Activated naive CD8-positive, alpha-beta T cell treated with anti-CD3 and anti-CD28 coated beads, Interleukin-2, amount 10 ng/mL, durations not matched to agents 7 days and 5 days (primary cell): ENCODE measurements at places on chromosomes 4 and X.

DNA sequence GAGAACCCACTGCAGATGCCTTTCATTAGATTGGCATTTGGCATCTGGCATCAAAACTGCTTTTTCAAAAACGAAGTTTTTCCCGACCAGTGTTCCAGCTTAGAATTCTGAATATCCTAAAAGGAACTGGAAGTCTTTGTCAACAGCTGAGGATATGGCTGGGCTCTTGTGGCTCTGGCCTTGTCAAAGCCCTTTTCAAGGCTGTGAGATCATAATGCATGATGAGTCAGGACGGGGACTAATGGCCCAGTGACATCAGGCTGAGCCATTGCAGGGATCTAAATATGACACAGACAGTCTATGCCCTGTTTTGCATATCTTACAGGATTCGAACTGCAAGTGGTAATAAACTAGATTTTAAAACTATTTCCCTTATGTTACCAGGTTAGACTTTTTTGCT, 306.4 kb downstream of the PTTG2 start:
- no peak overlapping the region for H3K27ac ChIP-seq
- DNase-seq = no peak
- H3K27me3 ChIP-seq = peaks cover 6% of the 10 kb centered on the region

- DNase-seq = no peak
- no peaks in the 10 kb centered on the region for H3K36me3 ChIP-seq
- no peak overlapping the region for H3K27ac ChIP-seq
- H3K4me3 ChIP-seq = no peak overlapping the region
Measured at GRCh38 chr4:76736414-76736813, 161.5 kb downstream of the SOWAHB start.

DNA sequence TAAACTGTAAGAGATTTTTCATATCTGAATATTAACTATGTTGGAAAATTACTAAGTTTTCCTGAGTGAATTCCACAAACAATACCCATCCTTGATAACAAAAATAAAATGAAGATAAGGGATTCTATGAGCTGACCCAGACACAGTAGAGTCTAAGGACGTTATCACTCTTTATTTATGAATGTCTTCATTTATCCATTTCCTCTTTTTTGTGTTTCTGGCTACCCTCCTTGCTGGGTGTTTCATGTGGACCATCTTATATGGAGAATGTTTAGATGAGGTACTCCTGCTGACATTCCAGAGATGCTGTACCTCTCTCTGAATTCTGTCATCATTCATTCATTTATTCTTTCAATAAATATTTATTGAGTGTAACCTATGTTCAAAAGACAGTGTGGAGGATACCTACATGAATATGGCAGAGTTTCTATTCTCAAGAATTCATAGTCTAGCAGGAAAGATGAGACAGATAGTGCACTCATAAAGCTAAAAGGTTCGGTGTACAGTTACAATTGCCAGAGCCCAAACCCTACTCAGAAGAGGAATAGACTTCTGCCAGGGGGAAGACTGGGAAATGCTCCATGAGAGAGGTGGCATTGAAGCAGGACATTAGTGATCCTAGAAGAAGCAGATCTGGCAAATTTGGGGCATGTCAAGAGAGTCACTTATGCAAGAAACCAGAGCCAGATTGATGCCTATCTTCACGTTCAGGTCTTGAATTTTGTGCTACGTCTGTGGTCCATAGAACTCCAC, 195.8 kb downstream of the MAML3 start:
- H3K27ac ChIP-seq = no peak overlapping the region
- no peak overlapping the region for H3K4me3 ChIP-seq
- H3K4me1 ChIP-seq = peaks cover under 1% of the 10 kb centered on the region
- no peak for DNase-seq

DNA sequence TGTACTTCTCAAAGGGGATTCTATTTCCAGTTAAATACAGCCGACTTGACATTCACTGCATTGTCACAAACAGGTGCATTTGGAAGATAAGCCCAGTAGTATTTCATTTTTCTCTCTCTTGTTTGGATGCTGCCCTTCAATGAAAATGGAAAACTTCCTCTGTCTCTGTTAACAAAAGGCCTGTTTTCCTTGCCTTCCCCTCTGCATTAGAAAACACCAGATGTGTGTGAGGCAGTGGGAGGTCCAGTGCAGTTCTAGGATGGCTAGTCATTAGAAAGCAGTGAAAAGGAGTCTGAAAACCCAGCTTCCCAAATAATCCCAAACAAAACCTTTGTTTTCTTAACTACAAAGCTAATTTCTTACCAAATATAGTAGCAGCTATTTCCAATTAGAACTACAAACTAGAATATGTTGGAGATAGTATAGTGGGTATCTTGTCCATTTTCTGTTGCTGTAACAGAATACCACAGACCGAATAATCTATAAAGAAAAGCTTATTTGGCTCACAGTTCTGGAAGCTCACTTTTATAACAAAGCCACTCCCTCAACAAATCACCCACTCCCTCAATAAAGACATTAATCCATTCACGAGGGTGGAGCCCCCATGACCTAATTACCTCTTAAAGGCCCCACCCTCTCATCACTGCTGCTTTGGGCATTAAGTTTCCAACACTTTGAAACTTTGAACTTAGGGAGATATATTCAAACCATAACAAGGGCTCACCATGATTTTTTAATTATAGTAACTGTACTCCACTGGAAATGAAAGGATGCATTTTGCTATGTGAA, 452.1 kb upstream of the RPS6KA3 start:
- H3K27ac ChIP-seq = no peak overlapping the region
- no peak for DNase-seq
- no peak overlapping the region for H3K4me3 ChIP-seq
- no peaks in the 10 kb centered on the region for H3K36me3 ChIP-seq

DNA sequence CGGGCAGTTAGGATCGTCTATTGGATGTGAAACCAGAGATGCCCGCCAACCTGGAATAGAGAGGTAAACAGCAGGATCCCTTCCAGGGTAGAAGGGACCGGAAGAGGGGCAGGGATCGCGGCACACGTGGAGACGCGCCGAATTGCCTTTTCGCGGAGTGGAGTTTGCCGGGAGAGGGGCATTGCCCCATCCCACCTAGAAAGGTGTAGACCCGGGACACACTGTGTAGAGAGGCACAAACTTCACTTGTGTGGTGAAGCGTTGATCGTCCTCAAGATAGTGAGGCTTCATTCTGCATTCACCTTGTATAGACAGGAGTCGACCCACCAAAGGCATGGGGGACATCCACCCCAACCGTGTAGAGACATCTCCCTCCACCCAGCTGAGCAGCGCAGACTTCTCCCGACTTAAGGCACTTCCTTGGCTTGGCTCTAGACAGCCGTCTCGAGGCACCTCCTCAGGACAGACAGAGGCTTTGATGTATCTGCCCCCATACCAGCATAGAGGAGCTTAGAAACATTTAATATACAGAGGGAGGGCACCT, 410 bp downstream of the GNL3L start:
- H3K27me3 ChIP-seq = no peaks in the 10 kb centered on the region
- H3K4me1 ChIP-seq = peaks cover 21% of the 10 kb centered on the region
- H3K4me3 ChIP-seq = peak overlapping the region; percentile 93
- H3K27ac ChIP-seq = peak overlapping the region; percentile 96

DNA sequence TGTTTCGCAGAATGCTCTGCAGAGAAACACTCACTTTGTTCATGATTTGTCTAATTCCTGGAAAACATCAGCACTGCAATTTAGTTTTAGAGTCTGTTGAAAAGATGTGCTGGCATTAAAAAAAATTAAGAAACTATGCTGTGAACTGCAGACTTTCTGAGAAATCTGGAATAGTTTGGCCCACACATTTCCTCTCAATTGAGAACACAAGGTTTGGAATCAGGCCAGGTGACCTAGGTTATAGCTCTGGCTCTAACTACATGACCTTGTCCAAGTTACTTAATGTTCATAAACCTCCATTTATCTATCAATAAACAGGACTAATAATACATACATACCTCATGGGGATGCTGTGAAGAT, 61.4 kb upstream of the ENPEP start:
- no peaks in the 10 kb centered on the region for H3K27me3 ChIP-seq
- H3K4me3 ChIP-seq = no peak overlapping the region
- H3K36me3 ChIP-seq = no peaks in the 10 kb centered on the region
- peaks cover 1% of the 10 kb centered on the region for H3K4me1 ChIP-seq
- DNase-seq = no peak
- no peak overlapping the region for H3K27ac ChIP-seq

GRCh38 chr4:40462326-40462725, 127.2 kb downstream of the CHRNA9 start:
- H3K27me3 ChIP-seq = no peaks in the 10 kb centered on the region
- no peak for DNase-seq
- no peak overlapping the region for H3K4me3 ChIP-seq
- H3K36me3 ChIP-seq = no peaks in the 10 kb centered on the region
- H3K4me1 ChIP-seq = peaks cover 2% of the 10 kb centered on the region

DNA sequence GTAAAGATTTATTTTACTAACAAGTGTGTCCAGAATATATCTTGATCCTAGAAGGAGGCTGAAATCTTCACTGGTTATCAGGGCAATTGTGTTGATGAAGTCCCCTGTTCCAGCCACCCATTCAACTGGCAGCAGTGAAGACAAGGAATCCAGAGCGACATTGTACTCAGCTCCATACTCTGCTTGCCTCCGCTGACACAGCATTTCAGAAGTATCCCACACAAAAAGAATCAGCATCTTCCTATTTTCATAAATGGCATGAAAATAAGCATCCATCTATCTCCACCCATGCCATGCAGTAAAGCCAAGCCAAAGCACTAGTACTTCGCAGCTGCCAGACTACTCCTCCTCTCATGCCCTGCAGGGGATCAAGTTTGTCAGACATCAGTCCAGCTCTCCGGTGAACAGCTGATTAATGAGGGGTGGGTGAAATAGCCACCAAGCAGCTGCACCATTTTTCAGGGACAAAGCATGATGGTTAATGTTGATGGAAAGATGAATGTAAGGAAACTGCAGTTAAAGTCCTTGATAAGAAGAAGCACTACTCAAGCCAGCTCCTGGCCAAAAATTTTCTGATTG, 54.0 kb downstream of the COL25A1 start:
- DNase-seq = no peak
- no peaks in the 10 kb centered on the region for H3K4me1 ChIP-seq
- H3K36me3 ChIP-seq = no peaks in the 10 kb centered on the region

GRCh38 chrX:148567779-148568178, 67.4 kb downstream of the AFF2 start:
- no peaks in the 10 kb centered on the region for H3K36me3 ChIP-seq
- DNase-seq = no peak
- H3K4me1 ChIP-seq = no peaks in the 10 kb centered on the region
- no peaks in the 10 kb centered on the region for H3K27me3 ChIP-seq

GRCh38 chr4:121953860-121954259, 2.0 kb upstream of the TRPC3 start:
- no peak for DNase-seq
- no peak overlapping the region for H3K27ac ChIP-seq
- peaks cover 20% of the 10 kb centered on the region for H3K4me1 ChIP-seq
- H3K36me3 ChIP-seq = no peaks in the 10 kb centered on the region
- H3K27me3 ChIP-seq = peaks cover 49% of the 10 kb centered on the region

GRCh38 chrX:142214081-142214480, 9.0 kb upstream of the MAGEC2 start:
- no peak overlapping the region for H3K27ac ChIP-seq
- no peaks in the 10 kb centered on the region for H3K36me3 ChIP-seq
- DNase-seq = no peak
- H3K4me1 ChIP-seq = no peaks in the 10 kb centered on the region
- H3K4me3 ChIP-seq = no peak overlapping the region
- no peaks in the 10 kb centered on the region for H3K27me3 ChIP-seq

DNA sequence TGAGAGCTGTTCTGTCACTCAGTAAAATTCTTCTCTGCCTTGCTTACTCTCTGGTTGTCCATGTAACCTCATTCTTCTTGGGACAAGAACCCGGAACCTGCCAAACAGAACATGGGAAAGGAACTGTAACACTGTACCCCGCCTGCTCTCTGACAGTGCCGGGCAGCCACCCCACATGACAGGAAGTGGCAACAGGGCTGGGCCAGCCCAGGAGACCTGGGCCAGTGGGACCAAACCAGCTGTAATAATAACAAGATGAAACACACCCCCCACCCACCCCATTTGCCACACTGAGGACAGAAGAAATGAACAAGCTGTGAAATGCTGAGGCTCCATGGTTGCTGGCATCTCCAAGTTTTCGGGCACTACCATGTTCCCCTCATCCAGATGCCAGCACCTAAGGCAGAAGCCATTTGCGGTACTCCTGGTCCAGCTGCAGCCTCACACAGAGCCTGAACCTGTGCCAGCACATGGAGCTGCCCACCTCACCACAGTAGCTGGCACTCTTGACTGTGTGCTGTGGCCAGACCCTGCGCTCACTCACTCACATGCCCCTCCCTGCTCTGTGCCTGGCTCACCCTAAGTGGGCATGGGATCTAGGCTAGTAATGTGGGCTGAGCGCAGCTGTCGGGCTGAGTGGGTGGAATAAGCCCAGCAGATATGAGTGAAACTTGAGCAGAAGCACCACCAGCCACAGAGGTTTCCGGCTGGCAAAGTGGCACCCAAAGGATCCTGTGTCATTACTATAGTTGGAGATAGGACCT, 126.2 kb upstream of the UGT8 start:
- no peaks in the 10 kb centered on the region for H3K27me3 ChIP-seq
- no peak for DNase-seq
- no peaks in the 10 kb centered on the region for H3K36me3 ChIP-seq
- H3K4me3 ChIP-seq = no peak overlapping the region

DNA sequence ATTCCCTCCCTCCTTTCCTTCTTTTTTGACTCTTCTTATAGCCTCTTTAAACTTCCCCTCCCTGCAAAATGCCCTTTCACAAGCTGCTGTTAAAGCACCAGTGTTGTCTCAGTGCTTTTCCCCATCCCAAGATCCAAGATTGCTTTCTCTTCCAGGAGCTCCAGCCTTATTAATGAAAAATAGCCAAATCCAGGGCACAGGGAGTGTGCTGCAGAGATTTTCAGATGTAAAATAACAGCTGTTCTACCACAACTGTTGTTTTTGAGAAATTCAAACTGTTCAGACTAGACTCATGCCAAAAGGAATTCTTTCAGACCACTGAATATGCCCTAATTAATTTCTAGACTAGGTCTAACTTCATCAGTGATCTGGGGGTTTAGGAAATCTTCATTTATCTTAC, 47.0 kb upstream of the GPC3 start:
- no peaks in the 10 kb centered on the region for H3K36me3 ChIP-seq
- no peak overlapping the region for H3K27ac ChIP-seq
- no peak for DNase-seq

- no peaks in the 10 kb centered on the region for H3K36me3 ChIP-seq
- H3K4me3 ChIP-seq = no peak overlapping the region
- peaks cover 7% of the 10 kb centered on the region for H3K27me3 ChIP-seq
- H3K4me1 ChIP-seq = peaks cover 6% of the 10 kb centered on the region
Measured at GRCh38 chr4:151540728-151541388, 131.9 kb downstream of the FHIP1A start.
